GM23248 (cell line): ENCODE measurements at places on chromosomes 11 and 22.

DNA sequence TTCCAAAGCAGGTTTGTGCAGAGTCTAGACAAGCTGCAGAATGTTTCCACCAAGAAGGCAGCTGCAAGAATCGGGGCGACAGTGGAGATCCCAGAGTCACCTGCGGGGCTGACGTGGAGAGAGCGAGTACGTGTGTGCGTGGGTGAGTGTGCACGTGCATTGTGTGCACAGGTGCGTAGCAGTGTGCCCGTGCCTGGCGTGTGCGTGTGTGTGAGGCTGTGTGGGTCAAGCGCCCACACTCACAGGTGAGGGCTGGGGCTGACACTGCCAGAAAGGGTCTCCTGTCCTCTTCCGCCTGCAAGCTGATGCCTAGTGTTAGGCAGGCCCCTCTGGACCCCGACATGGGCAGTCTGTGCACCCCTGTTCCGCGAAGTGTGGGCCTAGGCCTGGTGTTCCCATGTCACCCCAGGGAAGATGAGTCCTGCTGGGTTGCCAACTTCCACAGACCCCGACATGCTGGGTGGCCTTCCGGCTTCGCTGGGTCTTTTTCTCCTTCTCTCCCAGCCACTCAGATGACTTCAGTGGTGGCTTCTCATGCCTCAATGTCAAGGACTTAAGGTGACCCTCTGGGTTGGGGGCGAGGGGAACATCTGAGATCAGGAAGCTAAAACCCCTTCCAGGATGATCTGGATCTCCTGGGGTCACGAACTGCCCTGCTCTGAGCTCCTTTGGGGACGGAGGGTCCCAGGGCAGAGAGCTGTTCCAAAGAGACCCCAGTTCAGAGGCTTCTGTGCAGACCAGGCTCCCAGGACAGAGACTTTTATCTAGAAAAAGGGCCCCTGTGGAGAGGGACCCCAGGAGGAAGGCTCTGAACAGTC lies 10.4 kb upstream of the SYT8 start:
- no peak for DNase-seq

DNA sequence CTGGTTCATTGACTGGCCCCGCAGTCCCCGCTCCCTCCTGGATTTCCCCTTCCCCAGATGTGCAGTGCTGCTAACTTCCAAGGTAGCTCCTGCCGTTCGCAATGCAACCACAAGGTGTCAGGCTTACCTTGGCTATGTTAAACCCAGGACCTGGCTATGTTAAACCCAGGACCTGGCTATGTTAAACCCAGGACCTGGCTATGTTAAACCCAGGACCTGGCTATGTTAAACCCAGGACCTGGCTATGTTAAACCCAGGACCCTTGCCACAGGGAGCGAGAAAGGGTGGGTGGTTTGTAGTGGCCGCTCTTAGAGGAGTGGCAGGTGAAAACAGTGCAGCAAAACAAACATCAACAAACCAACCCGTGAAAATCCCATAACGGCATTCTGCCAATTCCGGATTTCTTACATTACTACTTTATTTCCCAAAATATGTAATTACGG lies 2.9 kb upstream of the ADAMTS8 start:
- peak; percentile 70 for DNase-seq

- DNase-seq = no peak
Observed at GRCh38 chr11:1482581-1483444, 3.8 kb downstream of the MOB2 start.

- peak; percentile 95 for DNase-seq
Observed at GRCh38 chr22:31647523-31648320, 14.3 kb downstream of the PISD start.

- peak; percentile 92 for DNase-seq
Observed at GRCh38 chr11:65414776-65415498, 7.7 kb upstream of the NEAT1 start.

- no peak for DNase-seq
Observed at GRCh38 chr11:7332962-7333361, 81.3 kb downstream of the SYT9 start.

- DNase-seq = peak; percentile 61
Observed at GRCh38 chr11:33507356-33507755, 193.3 kb downstream of the C11orf91 start.

- DNase-seq = no peak
Observed at GRCh38 chr11:133896642-133897330, 51.5 kb upstream of the SPATA19 start.

- DNase-seq = no peak
Observed at GRCh38 chr22:47902646-47903180, 1140.3 kb downstream of the TBC1D22A start.

GRCh38 chr22:50547263-50547985 lies 1.7 kb downstream of the KLHDC7B start:
- no peak for DNase-seq

GRCh38 chr11:131640320-131640719 lies 269.9 kb downstream of the NTM start:
- no peak for DNase-seq

DNA sequence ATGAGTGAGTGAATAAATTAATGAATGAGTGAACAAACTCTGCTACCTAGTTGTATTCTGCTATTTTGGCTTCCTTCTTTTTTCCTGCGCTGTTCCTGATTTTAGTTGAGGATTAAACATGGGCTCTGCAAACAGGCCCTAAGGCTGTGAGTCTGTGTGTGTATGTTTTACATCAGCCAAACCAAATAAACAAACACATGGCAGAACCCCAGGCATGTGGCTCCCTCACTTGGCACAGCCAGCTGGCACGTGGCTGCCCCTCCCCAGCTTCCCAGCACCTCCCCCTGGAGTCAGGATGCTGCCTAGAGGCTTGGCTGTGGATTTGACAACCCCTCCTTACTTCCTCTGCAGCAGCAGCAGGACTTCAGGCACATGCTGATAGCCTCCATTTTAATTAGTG lies 593.2 kb downstream of the INSC start:
- DNase-seq = no peak

GRCh38 chr22:24189249-24190158 lies 8.2 kb downstream of the SUSD2 start:
- peak; percentile 80 for DNase-seq

- no peak for DNase-seq
Observed at GRCh38 chr22:44391015-44391414, 78.3 kb upstream of the SHISAL1 start.

DNA sequence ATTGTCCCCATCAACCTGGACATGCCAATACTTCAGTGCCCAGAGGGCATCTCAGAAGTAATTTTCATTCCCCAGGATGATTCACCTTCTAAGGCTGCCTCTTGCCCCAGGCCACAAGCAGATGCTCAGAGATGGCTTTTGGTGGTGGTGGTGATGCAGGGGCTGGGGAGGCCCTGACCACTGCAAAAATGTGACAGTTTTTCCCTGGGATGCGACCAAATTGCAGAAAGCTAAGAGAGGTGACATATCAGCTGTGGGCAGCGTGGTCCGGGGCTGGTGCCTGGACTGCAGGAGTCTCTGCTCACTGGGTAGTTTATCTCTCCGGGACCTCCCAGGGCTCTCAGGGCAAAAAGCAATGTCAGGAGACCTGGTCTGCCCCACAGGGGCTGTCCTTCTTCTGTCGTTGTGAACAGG lies 39.7 kb upstream of the ACCSL start:
- peak; percentile 79 for DNase-seq

- no peak for DNase-seq
Observed at GRCh38 chr11:108751444-108751843, 86.6 kb downstream of the DDX10 start.

DNA sequence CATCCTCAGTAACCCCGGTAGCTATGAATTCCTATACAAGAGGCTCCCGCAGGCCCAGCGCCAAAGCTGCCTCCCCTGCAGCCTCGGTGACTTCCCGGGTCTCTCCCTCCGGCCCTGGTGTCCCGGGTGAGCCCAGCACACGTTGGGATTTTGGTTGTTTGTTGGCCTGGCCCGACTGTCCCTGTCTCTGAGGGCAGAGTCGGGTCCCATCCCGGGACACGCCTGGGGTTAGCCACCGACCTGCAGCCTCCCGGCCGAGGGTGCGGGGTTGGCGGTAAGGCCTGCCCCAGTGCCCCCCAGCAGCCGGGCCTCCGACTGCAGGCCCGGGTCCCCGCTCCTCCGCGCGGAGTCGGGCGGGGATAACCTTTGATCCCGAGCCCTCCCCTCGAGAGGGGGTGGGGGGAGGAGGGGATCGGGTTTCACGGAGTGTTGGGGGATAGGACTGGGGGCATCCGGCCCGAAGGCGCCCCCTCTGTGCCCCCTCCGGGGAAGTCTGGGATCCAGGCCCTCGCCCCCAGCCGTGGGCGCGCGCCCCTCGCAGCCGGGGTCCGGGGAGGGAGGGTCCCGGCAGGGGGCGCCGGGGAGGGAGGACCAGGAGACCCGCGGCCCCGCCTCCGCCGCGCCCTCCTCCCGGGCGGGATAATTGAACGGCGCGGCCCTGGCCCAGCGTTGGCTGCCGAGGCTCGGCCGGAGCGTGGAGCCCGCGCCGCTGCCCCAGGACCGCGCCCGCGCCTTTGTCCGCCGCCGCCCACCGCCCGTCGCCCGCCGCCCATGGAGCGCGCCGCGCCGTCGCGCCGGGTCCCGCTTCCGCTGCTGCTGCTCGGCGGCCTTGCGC lies at the start of gene FBLN1:
Gene FBLN1, plus strand, starts transcription at position 669 of the 835 bp plus-strand sequence. Its CDS starts 103 bp downstream, at position 772.
- DNase-seq = peak; percentile 69

- no peak for DNase-seq
Observed at GRCh38 chr11:121514432-121515334, 61.9 kb upstream of the SORL1-AS1 start.

DNA sequence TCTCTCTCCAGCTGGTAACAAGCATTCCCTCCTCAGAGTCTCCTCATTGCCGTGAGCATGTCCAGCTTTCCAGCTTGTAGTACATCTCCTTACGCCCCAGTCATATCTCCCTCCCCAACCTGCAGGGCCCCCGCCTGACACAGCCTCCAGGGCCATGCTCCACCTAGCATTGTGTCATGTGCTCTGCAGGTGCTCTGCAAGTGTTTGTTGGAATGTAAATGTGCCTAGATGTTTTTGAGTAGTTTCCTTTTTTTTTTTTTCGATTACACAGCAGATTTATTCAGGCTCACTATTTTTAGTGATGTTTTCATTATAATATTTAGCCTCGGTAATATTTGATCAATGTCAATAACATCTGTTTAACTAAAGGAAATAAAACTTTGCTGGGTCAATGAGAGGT lies 82.5 kb downstream of the NCAM1 start:
- no peak for DNase-seq

DNA sequence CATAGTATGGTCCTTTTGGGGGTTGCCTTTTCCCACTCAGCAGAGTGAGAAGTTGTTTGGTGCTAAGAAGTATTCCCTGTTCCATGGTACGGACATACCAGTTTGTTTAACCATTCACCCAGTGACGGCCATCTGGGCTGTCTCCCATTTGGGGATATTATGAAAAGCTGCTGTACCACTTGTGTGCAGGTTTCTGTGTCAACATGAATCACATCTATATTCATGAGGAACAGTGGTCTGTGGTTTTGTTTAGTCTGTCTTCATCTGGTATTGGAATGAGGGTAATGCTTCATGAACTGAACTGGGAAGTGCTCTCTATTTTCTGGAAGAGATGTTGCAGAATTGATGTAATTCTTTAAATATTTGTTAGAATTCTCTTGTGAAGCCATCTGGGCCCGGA lies 89.5 kb downstream of the TRMU start:
- peak; percentile 59 for DNase-seq

DNA sequence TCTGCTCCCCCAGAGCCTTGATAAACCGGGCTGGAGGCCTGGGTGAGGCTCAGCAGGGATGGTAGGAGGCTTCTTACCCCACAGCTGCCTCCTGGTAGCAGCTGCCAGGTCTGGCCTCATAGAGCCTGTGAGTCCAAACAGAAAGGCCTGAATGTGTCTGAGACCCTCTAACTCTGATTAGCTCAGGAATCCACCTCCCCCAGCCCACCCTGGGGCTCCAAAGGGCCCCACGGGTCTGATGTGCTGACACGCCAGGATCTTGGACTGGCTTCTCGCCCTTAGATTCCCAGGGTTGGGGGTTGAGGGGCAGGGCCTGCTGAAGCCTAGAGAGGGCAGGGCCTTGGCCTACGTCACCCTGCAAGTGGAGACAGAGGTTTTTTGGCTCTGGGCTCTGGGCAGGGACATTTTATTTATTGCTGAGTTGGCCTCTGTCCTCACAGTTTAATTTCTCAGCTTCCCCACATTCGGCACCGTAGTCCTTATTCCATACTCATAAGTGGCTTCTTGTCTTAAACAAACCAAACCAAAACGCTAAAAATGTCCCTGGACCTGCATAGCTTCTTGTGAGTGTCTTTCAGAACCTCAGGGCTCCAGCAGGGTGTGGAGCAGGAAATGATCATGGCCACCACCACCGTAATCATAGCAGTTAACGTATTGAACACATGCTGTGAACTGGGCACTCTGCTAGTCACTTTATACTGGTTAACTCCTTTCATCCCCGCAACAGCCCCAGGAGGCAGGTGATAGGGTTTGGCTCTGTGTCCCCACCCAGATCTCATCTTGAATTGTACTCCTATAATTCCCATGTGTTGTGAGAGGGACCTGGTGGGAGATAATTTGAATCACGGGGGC lies 25.1 kb downstream of the KIAA1671 start:
- DNase-seq = no peak

DNA sequence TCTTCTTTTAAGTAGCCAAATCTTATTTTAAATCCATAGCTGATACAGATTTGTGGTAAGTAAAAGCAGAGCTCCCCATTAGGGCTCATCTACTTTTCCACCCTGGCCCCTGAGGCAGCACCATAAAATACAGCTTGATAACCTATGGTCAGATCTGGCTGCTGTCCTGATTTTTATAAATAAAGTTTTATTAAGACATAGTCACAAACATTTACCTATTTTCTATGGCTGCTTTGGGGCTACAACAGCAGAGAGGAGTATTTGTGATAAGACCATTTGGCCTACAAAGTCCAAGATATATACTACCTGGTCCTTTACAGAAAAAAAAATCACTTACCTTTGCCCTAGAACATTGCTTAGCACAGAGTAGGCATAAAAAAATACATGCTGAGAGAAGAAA lies 200.0 kb upstream of the SEZ6L start:
- DNase-seq = no peak

DNA sequence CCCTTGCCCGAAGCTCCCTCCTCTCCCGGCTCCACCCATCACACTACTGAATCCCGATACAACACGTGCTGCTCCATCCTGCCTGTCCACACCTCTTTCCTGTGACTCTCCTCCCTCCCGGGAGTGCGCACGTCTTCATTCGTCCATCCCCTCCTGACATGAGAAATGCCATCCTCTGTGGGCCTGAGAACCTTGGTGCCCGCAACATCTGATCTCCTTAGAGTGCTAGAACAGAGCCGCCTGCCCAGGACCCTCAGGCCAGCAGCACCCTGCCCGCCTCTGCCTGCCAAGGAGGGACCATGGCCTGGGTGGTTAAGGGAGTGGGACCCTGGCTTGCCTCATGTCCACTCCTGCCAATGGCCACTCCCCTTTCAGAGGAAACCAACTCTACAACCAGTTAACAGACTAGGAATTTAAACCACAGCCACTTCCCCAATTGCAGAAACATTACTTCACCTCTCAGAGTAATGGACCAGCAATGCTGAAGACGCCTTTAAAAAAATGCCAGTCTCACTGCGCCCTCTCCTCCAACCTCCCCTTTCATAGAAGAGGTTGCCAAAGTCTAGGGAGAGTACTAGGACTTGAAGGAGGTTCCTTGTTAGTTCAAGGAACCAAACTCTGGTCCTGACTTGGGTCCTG lies 466.3 kb downstream of the OPCML start:
- DNase-seq = peak; percentile 28

DNA sequence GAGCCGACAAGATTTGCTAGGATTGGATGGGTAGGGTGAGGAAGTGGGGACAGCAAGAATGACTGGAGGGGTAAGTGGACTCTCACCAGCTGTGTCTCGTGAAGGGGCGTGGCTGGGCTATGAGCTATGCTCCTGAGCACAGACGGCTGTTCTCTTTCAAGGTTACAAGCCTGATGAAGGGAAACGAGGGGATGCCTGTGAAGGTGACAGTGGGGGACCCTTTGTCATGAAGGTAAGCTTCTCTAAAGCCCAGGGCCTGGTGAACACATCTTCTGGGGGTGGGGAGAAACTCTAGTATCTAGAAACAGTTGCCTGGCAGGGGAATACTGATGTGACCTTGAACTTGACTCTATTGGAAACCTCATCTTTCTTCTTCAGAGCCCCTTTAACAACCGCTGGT lies 19.9 kb downstream of the F2 start:
- DNase-seq = no peak
